Cardiac muscle cell (in vitro differentiated cells and primary cell): ENCODE measurements at places on chromosomes 7 and 10. TPM values are rescaled to one million over a fixed set of nuclear protein-coding genes. Genes with fewer than 3 reads are reported as not detected.
A peak's percentile ranks its signal among the peaks of the same experiment; 100 is the strongest.

DNA sequence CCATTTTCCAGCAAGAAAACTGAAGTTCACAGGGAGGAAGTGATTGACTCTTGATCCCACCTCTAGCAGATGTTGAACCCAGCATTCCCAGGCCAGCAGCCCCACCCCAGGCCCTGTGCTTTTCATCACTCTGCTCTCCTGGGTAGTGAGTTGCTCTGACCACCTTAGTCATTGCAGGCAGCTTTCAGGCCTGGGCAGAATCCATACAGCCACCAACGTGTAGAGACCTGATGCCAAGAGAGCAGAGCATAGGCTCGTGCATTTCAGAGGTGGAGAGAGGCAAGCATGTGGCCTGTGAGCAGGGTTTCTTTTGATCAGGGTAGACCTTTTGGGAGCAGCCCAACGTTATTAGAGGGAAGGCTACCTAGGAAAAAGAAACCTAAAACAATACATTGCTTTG lies 334.6 kb downstream of the PTEN start:
- no peak for DNase-seq

DNA sequence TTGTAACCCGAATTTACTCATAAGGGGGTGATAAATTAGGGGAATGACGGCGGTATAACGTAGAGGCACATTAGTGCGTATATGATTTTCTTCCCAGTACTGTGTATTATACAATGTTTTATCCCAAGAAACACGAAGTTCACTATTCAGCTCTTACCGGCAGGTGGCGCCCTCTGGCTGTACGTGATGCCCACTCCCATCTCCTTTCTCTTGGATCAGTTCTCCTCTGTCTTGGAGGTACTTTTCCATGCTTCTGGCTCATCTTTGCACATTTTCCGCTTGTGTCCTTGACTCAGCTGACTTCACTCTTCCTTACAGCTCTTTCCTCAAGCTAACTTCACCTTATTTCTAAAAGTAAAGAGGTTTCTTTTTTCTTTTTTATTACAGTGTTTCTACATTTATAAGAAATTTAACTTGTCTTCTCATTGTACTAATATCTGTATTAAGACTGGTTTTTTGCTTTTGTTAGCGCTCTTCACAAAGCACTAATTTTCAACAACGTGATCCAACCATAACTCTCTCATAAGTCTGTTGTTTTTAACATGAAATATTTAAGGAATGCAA lies 21.3 kb downstream of the TMEM176B start:
- DNase-seq = peak; percentile 76

DNA sequence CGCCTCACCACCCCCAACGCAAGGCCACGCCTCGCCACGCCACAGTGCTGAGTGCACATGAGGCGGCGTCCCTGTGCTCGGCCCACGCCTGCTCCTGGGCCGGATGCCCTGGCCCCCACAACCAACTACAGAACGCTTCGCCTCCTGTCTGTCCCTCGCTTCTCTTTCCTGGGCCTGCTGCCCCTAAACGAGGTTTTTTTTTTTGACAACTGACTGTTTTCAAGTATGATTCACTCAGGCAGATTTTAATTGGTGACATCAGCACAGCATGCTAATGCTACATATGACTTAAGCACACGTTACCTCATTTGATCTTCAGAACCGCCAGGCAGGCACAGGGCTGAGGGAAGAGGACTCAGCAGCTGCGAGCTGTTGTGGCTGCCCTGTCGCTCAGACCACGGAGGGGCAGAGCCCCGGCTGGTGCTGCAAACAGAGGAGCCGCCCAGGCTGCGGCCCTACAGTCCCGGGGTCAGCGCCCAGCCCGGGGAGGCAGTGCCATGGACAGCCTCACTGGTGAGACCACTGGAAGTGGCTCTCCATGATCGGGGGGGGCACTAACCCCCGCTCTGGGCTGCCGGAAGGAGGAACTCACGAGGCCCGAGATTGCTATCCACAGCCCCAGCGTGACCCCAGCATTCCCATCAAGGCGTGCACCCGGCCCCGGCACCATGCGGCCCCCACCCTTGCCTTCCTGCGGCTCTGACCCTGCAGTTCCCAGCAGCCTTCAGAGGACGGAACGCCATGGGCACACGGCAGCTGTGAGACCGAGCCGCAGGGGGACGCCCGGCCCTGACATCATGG lies 212.8 kb downstream of the MAD1L1 start:
- no peak for DNase-seq

GRCh38 chr7:21543528-21544302 lies 876 bp downstream of the DNAH11 start:
- no peak for DNase-seq

- peak; percentile 87 for DNase-seq
Observed at GRCh38 chr10:73529089-73529832, 33.4 kb upstream of the PPP3CB start.

GRCh38 chr10:49175587-49176309 lies 12.4 kb downstream of the TMEM273 start:
- no peak for DNase-seq

DNA sequence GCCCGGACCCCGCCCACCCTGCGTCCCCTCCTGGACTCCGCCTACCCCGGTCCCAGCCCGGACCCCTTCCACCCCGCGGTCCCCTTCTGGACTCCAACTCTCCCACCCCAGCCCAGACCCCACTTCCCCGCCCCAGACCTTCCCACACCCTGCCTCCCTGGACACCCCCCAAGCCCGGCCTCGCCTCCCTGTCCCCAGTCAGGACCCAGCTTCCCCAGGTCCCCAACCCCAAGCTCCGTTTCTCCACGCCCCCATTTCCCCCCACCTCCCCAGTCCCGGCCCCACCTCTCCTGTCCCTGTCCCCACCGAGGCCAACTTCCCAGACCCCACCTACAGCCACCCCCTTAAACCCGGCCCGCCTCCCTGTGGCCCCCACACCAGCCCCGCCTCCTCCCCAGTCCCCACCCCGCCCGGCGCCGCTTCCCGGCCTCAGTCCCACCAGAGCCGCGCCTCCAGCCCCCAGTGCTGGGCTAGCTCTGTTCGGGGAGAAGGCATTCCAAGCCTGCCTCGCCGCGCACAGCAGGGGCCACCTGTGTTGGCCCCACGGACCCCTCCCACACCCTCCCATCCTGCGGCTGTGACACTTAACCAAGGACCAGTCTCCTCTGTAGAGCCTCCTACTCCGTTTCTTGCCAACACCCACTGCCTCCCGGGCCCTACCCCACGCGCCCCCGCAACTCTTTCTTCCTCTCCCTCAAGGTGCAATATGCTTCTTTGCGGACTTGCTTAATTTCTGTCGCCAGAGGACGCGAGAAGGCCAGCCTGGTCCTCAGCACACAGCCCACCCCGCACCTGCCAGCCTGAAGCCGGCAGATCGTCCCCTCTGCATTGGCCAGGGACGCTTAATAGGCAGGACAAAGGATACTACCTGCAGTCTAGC lies 736 bp upstream of the ITIH5 start:
- no peak for DNase-seq

GRCh38 chr7:106623853-106624252 lies 37.1 kb downstream of the CCDC71L start:
- peak; percentile 38 for DNase-seq

DNA sequence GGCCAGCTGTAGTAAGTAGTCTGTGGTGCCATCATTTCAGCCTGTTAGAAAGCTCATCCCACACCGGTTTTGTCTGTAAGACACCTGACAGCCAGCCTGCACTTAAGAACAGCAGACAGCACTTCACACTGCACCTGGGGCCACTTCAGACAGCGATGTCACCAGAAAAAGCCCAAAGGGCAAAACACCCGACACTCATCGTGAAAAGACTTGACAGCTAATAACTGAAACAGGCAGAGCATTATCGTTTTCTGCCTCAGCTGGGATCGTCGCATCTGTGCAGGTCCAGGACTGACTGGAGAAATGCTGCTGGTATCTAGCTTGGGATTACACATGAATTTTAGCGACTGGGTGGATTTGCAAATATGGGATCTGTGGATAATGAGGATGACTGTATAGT lies 16.8 kb upstream of the LAT2 start:
- no peak for DNase-seq

- peak; percentile 61 for DNase-seq
Observed at GRCh38 chr7:69670701-69671100, 72.4 kb downstream of the AUTS2 start.

DNA sequence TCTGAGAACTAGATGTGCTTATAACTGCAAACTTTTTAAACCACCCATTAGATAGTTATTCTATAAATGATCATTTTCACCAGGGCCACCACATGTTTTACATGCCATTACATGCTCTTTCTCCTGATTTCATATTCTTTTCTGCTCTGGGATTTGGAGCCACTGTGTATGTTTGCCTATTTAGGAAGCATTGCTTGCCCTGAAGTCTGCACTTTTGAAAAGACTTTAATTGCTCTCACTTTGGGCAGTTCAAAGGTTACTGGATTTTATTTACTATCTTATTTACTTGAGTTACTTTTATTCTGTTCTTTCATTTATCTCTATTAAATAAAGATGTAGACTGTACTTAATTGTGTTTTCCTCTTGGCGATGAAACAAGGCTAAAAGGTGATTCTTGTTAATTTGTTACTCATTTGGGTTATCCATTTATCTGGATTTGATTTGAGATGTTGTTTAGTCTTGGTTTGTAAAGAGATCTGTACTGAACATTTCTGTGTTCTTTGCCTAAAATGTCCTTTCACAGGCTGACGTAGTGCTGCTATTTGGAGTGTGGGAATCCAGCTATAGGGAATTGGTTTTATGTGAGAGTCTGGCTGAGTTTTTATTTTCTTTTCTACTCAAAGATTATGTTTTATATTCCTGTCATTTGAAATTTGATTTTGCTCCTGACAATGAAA lies 88.8 kb downstream of the SUGCT start:
- DNase-seq = no peak

ASAH2 gene
- total RNA-seq = 0.15 and 5.4 TPM in 2 replicates

DNA sequence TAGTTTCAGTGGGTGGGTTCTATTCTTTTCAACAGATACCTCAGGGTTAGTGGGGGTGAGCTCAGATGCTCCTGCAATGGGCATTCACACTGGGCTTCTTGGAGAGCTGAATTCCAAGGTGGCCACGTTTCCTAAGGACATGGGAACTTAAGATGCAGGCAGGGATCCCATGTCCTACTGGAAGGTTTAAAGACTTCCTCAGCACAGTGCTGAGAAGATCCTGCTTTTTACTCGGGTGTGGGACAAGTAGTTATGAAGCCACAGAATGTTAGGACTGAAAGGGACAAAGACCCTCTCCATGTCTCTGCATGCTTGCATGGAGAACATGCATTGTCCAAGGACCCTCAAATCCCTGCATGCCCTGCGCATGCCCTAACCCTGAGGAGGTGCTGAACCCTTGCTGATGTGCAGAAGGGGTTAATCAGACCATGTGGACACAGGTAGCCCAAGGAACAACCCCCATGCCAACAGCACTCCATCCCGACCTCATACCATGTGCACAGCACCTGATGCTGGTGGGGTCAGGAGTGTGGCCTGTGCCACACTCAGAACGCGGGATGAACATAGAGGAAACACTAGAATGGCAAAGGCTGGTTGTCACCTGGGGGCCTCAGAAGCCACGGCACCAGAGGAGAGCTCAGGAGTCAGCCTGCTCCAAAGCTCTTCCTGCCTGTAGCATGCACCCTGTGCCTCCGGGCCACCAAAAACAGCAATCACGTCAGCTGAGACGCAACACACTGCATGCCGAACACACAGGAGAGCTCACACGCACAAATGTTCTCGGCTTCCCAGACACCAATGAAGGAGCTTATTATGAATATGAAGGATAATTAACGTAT lies 15.2 kb downstream of the IL2RA start:
- DNase-seq = no peak

- DNase-seq = peak; percentile 76
Observed at GRCh38 chr10:52215745-52216361, 98.2 kb upstream of the DKK1 start.

GRCh38 chr10:44921506-44921905 lies 10.4 kb downstream of the TMEM72 start:
- no peak for DNase-seq

- peak; percentile 55 for DNase-seq
Observed at GRCh38 chr7:108459922-108460551, 3.8 kb upstream of the NRCAM start.

DNA sequence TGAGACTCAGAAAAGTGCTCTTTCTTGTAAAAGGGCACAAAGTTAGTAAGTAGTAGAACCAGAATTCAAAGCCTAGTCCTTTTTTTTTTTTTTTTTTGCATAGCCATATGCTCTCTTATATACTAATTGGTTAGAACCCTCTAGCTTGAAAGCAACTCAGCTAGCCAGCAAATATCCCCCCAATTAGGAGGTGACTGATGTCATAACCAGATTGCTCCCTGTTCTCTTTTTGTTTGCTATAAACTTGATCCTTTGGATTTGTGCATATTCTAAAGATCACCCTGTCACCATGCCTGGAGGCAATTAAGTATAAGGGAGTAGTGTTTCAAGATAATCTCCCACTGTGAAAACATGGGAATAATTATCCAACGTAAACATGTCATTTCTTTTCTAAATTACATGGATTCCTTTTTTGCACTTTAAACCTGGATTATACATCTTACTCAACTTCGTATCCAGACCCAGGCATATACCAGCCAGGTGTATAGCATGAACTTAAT lies 963.4 kb downstream of the CNTNAP2 start:
- no peak for DNase-seq

GRCh38 chr10:13831711-13832141 lies 245.0 kb downstream of the PRPF18 start:
- DNase-seq = peak; percentile 51

DNA sequence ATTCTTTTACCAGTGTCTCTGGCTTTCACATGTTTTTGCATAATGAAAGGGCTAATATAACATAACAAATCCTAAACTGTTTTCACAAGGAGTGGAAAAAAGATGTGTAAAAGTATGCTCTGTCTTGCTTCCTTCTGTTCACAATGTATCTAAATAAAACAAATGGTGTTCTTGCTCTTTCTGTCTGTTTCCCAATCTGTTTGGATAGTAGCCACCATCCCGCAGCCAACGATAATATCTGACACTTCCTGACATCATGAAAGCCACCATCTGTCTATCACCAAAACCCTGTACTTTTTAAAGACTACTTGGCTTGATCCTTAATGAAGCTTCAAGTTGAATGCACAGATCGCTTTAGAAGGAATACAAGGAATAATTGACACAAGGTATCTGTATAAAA lies 246.2 kb downstream of the ETV1 start:
- peak; percentile 67 for DNase-seq

GIMAP2 gene
- total RNA-seq = not detected in 2 replicates

- no peak for DNase-seq
Observed at GRCh38 chr7:4212376-4212775, 469.7 kb upstream of the FOXK1 start.

ABCB4 gene
- total RNA-seq = 1.0 and 2.8 TPM in 2 replicates

DNA sequence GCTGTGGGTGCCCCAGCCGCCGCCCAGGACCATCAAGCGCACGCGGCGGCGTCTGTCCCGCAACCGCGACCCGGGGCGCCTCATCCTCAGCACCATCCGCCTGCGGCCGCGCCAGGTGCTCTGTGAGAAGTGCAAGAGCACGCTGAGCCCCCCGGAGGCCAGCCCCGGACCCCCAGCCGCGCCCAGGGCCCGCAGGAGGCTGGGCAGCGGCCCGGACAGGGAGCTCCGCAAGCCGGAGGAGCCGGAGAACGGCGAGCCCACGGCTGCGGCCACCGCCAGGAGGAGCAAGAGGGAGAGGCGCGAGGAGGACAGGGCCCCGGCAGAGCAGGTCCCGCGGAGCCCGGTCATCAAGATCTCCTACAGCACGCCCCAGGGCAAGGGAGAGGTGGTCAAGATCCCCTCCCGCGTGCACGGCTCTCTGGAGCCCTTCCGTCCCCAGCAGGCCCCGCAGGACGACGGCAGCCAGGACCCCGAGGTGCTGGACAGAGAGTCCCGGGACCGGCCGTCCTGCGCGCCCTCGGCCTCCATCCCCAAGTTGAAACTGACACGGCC lies 8.0 kb downstream of the PWWP2B start:
- no peak for DNase-seq

CALHM3 gene
- total RNA-seq = not detected in 2 replicates

CPA1 gene
- 3.3 and 4.3 TPM in 2 replicates for total RNA-seq

WIPF3 gene
- total RNA-seq = 1.3 and 2.8 TPM in 2 replicates
